Non-pigmented ciliary epithelial cell (primary cell): ENCODE measurements at places on chromosomes 3 and 15.

- DNase-seq, result peak; percentile 45
Measured at GRCh38 chr15:101039461-101039860, 120.3 kb downstream of the LRRK1 start.

DNA sequence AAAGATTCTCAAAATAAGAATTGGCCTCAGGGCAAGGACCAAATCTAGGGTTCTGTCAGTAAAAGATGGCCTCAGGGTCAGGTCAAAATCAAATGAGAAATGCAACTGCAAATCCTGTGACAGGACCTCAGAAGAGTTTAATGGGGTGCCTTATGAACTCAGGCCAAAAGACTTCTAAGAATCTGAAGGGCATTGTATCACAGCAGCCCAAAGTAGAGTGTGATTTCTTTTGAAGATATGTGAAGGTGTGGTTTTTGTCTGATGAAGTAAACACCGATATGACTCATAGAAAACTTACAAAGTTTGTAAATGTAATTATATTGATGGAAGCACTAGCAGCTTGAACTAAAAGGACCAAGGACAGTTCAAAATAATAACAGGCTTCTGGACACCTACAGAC, 966.1 kb downstream of the AGBL1 start:
- DNase-seq, result no peak

DNA sequence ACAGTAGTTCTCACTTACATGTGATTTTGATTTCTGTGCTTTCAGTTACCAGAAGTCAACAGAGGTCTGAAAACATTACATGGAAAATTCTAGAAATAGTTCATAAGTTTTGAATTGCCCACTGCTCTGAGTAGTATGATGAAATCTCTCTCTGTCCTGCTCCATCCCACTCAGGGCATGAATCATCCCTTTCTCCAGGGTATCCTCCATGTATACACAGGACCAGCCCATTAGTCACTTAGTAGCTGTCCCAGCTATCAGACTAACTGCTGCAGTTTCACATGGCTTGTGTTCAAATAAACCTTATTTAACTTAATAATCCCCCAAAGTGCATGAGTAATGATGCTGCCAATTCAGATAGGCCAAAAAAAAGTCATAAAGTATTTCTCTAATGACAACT, 38.6 kb downstream of the EPHA3 start:
- DNase-seq, result peak; percentile 84

- DNase-seq, result no peak
Measured at GRCh38 chr3:185712337-185712736, 112.5 kb downstream of the IGF2BP2 start.

- no peak for DNase-seq
Measured at GRCh38 chr3:56958879-56959278, 101.6 kb upstream of the SPATA12 start.
